ENCODE measurements at places on chromosomes 12 and 14. TPM values are rescaled to one million over a fixed set of nuclear protein-coding genes. Genes with fewer than 3 reads are reported as not detected.

Gene TCL1B
- not detected for total RNA-seq

Gene RNF34
- total RNA-seq = 73.7 TPM

Gene KITLG
- 8.4 TPM for total RNA-seq

Gene TAS2R20
- 0.46 TPM for total RNA-seq

Gene BCL2L2
- 33.5 TPM for total RNA-seq

Gene KIF5A
- total RNA-seq = not detected

Gene TAS2R10
- total RNA-seq = 0.58 TPM

Gene HNRNPA1
- total RNA-seq = 516 TPM
